ENCODE measurements at places on chromosomes 4 and X.

DNA sequence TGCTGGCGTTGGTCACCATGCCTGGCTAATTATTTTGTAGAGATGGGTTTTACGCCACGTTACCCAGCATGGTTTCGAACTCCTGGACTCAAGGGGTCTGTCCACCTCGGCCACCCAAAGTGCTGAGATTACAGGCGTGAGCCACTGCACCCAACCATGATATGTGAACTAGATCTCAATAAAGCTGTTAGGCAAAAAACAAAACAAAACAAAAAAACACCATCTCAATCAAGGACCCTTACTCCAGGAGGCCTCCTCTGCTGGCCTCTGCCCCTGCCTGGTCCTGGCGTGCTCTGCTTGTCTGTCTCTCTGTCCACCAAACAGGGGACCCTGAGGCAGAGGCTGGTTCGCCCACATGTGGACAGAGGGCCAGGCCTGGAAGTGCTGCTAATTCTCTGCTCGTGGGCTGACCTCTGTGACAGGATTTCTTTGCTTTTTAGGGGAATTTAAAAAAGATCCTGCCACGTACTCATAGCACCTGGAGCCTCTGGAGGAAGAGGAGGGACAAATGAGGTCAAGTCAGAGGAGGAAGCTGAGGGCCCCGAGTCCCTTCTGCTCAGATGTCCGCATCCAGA lies 32.7 kb upstream of the WFS1 start:
- DNase-seq: no peak

DNA sequence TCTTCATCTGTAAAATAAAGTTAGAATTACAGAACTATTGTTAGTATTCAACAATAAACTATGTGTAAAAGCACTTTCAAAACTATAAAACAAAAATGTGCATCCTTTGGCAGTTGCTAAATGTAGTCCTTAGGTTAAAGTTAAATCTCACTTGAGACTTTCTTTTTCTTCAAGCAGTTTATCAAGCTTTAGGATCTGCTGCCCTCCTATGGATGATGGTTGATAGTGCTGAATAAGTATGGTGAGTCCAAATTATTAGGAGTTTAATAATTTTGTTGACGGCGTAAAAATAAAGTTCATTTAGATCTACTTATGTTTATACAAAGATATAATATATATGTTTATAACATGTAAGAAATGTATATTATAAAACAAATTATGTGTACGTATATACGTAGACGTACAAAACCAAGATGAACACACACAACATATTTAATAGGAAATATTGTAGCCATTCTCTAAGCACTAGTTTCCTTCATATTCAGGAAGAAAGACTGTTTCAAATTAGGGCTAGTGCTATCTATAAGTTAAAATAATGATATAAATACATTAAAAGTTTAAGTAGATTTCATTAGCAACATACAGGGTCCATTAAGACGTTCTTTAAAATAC lies 22.3 kb downstream of the UGT2A2 start:
- DNase-seq: no peak

DNA sequence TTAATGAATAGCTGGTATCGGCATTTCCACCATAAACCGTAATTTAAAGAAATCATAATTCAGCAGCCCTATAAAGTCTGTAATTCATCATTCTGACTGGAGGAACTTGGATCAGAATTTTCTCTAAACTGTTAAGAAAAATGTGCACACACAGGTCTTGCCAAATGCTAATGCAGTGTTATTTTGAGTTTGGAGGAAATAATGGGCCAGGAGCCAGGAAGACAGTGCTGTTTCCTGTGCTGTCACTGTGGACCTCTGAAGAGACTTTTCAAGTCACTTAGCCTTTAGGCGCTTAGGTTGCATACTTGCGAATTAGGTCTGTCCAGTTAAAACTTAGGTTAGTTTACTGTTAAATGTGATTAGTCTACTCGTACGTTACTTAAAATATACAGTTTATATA lies 137.5 kb upstream of the ANXA3 start:
- DNase-seq: no peak

GRCh38 chrX:12372111-12372510 lies 233.8 kb downstream of the FRMPD4 start:
- DNase-seq: no peak

DNA sequence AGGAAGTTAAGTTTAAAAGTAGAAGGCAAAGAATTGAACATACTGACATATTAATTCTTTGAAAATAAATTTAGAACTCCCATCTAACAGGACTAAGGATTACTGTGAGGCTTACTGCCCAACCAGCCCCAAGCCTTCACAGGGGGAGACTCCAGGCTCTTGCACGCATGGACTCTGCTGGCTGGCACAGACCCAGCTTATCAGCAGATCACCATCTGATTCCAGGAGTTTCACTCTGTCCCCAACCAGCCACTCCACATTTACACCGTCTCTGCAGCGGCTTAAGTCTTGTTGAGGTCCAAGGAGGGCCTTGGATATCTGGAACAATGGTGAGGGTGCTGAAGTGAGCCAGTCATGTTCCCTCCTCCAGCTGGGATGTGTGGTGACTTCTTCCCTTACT lies 16.4 kb upstream of the OTUD4 start:
- no peak for DNase-seq

DNA sequence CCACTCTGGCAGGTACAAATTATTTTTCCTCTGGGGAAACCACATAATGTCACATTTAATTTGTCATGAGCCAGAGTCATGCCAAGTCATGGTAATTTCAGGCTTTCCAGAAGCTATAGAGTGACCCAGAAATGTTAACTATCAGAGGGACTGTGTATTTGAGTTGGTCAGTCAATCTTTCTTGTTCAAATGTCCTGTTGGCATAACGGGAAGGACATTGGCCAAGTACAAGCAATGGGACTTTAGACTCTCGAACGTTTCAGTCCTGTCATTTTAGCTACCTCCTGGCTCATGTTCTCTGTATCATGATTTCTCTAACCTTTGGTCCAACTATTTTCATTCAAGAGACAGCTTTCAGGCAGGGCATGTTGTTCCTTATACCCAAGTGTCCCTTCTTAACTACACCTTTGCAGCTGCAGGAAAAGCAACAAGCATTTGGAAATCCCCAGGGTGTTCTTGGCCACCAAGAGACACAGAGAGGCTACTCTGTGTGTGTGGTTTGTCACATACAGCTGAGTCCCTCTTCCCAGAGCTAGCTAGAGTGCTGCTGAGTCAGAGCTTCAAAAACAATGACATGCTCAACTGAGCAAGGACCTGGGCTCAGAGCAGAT lies 142.6 kb downstream of the EGF start:
- DNase-seq: no peak

DNA sequence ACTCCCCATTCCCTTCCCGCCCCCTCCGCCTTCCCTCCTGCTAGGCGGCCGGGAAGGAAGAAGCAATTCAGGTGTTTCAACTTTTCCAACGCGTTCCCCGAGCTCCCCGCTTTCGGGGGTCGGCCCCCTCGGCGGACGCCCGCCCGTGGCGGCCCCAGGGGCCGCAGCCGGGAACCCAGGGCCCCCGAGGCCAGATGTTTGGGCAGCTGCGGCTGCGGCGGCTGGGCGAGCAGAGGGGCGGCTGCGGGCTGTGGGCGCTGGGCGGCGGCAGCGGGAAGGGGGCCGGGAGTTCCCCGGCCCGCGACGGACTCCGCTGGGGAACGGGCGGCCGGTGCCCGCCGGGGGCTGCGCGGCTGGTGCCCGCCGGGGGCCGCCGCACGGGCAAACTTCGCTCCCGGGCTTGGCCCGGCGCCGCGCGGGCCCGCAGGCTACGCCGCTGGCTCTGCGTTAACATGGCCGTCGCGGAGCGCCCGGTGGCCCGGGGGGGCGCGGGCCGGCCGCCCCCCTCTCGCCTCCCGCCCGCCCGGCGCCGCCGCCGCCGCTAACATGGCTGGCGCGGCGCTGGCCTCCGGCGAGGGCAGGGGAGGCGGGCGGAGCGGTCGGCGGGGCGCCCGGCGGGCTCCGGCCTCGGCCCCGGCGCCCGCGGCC lies 510 bp downstream of the HMGB3 start:
- peak; percentile 26 for DNase-seq

DNA sequence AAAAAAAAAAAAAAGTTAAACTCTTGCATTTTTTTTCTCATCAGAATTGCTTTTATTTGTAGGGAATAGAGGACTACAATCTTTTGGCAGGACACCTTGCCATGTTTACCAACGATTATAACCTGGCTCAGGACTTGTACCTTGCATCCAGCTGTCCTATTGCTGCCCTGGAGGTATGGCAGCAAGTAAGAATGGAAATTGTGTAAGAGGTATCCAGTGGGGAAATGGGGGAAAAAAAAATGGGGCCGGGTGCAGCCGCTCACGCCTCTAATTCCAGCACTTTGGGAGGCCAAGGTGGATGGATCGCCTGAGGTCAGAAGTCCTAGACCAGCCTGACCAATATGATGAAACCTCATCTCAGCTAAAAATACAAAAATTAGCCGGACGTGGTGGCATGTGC lies 49.8 kb downstream of the WDR19 start:
- DNase-seq: no peak

- DNase-seq: no peak
Observed at GRCh38 chrX:46739736-46740135, 19.2 kb downstream of the SLC9A7 start.
